ENCODE measurements at places on chromosomes 12 and 14.

DNA sequence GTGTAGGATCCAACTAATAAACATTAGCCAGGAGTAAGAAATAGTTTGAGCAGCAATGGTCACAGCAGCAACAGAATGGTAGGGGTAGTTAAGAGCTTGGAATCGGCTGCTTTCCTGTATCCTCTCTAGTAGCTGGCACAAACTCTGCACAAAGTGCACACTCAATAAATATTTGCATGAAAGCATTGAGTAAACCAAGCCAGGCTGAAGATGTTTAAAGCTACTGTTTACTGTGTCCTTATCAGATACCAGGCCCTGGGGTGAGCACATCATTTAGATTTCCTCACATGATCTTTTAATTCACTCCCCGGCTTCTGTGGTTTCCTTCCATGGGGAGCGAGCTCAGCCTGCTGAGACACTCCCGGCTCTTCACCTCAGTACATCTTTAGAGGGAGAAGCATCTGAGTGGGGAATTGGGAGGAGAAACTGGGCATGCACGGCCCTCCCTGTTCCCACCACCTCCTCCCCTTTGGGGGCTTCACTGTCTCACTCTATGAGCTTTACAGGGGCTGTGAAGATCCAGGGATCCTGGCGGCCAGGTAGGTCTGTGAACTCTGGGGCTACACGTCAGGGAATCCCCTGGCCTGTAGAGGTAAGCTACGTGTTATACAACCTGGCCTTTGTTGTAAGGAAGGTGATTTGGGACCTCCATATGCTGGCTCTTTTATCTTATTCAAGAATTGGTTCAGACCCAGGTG lies 107.2 kb upstream of the VASH1 start:
- no peaks in the 10 kb centered on the region for H3K4me1 ChIP-seq
- no peak overlapping the region for H3K27ac ChIP-seq
- DNase-seq: no peak
- no peak overlapping the region for H3K4me3 ChIP-seq
- no peaks in the 10 kb centered on the region for H3K36me3 ChIP-seq

- H3K4me1 ChIP-seq: peaks cover 27% of the 10 kb centered on the region
- peaks cover 3% of the 10 kb centered on the region for H3K36me3 ChIP-seq
- no peak overlapping the region for H3K27ac ChIP-seq
Measured at GRCh38 chr12:124509676-124510300, 57.6 kb downstream of the NCOR2 start.

DNA sequence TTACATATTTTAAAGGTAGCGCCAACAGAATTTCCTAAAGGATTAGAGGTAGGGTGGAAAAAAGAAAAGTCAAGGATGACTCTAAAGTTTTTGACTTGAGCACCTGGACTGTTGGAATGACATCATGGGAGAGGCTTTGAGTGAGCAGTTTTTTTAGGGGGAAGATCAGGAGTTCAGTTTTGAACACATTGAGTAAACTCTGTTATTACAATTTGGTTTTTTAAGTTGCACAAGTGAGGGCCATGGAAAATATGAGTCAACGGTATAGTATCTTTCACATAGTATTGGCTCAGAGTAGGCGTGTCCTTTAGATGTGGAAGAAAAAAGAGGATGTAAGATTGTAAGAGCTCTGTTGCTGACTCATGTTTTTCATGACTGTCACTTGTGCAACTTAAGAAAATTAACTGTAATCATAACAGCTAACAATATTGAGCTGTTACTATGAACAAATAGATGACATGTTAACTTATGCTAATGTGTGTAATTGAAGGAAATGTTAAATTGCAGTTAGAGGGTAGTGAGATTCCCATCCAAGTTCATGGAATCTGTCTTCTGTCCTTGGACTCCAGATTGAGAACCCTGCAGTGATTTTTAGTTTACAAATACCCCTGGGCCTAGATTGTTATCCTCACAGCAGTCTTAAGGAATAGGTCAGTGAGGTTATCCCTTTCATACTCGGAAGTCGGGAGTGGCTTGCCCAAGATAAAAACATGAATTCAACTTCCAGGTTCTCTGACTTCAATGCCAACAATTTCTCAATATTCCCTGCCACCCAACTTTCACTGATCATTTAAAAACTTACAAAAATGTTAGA lies 48.2 kb upstream of the ATP2B1 start:
- peak overlapping the region; percentile 90 for H3K27ac ChIP-seq
- peaks cover 2% of the 10 kb centered on the region for H3K36me3 ChIP-seq
- peaks cover 39% of the 10 kb centered on the region for H3K4me1 ChIP-seq
- no peak for DNase-seq
- peaks cover 4% of the 10 kb centered on the region for H3K27me3 ChIP-seq
- H3K4me3 ChIP-seq: peak overlapping the region; percentile 54

- H3K27me3 ChIP-seq: no peaks in the 10 kb centered on the region
- no peaks in the 10 kb centered on the region for H3K36me3 ChIP-seq
- H3K4me1 ChIP-seq: no peaks in the 10 kb centered on the region
- H3K4me3 ChIP-seq: no peak overlapping the region
- no peak for DNase-seq
Measured at GRCh38 chr12:85725991-85726390, 110.2 kb downstream of the RASSF9 start.

GRCh38 chr12:123026094-123026853 lies 45.8 kb downstream of the ARL6IP4 start:
- peaks cover 27% of the 10 kb centered on the region for H3K4me1 ChIP-seq
- H3K27ac ChIP-seq: no peak overlapping the region

DNA sequence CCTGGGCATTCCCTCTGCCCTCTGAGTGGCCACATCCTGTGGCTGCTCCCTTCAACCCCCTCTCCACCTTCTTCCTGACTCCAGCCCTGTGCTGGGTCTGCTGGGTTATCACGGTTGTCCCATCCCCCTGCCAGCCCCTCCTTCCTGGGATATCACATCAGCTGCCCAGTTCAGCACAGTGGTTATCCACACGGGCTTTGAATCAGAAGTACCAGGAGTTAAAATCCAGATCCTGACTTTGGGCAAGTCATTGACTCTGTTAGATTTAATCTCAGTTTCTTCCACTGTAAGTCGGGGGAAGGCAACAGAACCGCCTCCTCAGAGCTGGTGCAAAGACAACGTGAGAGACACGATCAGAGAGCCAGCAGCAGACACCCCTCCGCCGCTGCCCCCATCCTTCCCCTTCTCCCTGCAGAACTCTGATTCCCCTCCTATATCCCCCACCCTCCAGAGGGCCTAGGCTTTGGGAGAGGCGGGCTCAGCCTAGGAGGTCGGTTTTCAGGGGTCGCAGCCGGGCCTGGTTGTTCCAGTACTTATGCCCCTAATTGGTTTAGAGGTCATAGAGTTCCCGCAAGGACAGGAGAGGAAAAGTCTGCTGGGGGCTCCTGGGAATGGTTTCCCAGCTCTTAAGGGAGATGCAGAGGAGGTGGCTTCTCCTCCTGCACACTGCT lies 42.5 kb downstream of the PRIMA1 start:
- no peak overlapping the region for H3K4me3 ChIP-seq
- no peak overlapping the region for H3K27ac ChIP-seq
- no peaks in the 10 kb centered on the region for H3K4me1 ChIP-seq
- H3K27me3 ChIP-seq: peaks cover 5% of the 10 kb centered on the region
- no peaks in the 10 kb centered on the region for H3K36me3 ChIP-seq

DNA sequence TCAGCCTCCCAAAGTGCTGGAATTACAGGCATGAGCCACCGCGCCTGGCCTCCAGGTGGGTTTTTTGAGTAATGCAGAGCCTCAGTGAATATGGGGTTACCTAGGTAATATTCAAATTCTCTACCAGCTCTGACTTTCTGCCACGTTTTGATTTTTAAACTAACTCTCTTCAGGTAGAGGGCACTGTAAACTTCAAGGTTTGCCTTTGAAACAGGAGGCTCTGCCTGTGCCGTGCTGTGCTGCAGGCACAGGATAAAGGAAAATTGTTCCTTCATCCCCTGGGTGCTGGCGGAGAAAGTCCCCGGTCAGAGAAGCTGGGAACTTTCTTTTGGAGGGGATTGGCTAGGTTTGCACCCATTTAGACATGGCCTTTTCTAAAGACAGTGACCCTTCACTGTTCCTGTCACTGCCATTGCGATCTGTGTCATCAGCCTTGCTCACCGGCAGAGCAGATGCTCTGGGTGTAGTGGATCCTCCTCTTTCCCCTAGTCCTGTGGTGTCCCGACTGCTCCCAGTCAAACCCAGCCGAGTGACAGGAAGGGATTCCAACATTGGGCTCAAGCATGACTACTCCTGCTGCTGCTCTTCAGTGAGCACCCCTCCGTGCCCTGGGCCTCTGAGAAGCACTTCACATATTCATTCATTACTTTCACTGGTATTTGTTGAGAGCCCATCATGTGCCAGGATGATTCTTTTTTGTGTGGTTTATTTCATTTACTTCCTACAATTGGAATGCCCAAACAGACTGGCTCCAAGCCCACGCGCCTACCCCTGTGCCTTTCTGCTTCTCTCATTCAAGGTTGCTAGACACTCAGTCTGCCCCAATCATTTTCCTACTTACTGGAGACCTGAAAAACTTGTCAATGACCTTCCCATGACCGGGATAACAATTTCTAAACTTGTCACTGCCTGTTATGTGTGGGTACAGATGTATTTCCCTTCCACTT lies 103.6 kb downstream of the TMEM30B start:
- DNase-seq: no peak
- H3K36me3 ChIP-seq: no peaks in the 10 kb centered on the region
- H3K4me3 ChIP-seq: peak overlapping the region; percentile 61

GRCh38 chr12:46209914-46210872 lies 58.6 kb downstream of the SLC38A1 start:
- peaks cover 94% of the 10 kb centered on the region for H3K4me1 ChIP-seq
- H3K27ac ChIP-seq: peak overlapping the region; percentile 97
- peak overlapping the region; percentile 58 for H3K4me3 ChIP-seq
- H3K36me3 ChIP-seq: peaks cover 90% of the 10 kb centered on the region
- no peaks in the 10 kb centered on the region for H3K27me3 ChIP-seq

DNA sequence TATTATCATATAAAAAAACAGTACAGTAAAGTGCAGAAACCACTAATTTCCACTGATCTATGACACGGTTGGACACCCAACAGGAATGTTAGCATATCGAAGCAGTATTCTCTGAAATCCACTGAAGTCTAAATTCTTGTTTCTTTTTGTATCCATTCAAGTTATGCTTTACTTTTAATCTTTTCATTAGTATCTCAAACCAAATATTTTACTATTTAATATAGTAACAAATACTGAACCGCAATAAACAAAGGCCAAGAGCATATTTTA lies 41.1 kb downstream of the ATXN2 start:
- H3K36me3 ChIP-seq: peaks cover 26% of the 10 kb centered on the region
- no peak overlapping the region for H3K27ac ChIP-seq
- no peak overlapping the region for H3K4me3 ChIP-seq
- peaks cover 38% of the 10 kb centered on the region for H3K4me1 ChIP-seq

All from activated naive CD8-positive, alpha-beta T cell treated with anti-CD3 and anti-CD28 coated beads, Interleukin-2, amount 50 U/mL, for 24 hours (primary cell).